Activated T-cell treated with anti-CD3 and anti-CD28 coated beads, Interleukin-2, amount 50 U/mL, for 72 hours (primary cell): ENCODE measurements at places on chromosomes 16 and 17. TPM values are rescaled to one million over a fixed set of nuclear protein-coding genes. Genes with fewer than 3 reads are reported as not detected.

Gene KRTAP4-1
- total RNA-seq = not detected

DNA sequence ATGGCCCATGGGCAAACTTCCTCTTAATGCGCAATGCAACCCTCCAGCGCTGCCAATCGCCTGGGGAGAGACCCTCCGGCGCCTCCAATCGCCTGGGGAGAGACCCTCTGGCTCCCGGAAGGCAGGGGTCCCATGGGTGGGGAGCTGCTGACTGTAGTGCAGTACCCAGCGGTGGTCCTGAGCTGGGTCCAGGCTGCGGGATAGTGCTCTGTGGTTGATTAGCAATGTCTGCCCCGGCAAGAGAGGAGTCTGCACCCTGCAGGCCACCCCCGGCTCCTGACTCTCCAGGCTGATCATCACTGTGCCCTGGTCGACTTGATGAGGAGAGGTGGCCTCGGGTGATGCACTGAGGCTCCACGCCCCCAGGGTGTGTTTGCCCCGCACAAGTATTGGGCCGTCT, 44.6 kb upstream of the ZNF469 start:
- no peak for DNase-seq

DNA sequence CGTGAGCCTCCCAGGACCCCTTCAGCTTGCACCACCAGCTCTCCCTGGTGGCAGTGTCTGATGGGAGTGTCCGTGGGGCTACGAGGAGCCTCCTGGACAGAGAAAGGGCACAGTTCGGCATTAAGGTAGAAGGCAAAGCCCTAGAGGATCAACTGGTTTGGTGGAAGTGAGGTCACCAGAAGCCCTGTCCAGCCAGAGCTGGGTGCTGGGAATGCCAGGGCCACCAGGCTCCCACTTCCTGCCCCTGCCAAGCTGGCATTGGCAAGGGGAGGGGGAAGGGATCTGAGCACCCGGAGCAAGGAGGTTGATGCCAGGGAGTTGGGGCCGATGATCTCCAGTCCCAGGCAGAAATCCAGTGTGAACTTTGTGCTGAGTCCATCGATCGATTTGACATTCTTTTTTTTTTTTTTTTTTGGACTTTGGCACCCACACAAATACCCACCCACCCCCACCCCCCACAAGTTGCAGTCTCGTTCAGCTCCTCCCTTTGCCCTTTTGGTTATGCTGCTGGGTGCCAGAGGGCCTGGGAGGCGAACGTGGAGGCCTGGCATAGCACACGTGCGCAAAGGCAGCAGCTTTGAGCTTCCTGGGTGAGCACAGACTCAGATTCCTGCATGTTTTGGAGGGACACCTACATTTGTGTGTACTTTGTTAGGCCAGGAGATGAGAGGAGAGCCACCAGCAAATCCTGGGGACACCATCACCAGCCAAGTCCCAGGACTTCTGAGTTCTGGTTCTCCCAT, 2.1 kb downstream of the NHERF1 start:
- no peak for DNase-seq

DNA sequence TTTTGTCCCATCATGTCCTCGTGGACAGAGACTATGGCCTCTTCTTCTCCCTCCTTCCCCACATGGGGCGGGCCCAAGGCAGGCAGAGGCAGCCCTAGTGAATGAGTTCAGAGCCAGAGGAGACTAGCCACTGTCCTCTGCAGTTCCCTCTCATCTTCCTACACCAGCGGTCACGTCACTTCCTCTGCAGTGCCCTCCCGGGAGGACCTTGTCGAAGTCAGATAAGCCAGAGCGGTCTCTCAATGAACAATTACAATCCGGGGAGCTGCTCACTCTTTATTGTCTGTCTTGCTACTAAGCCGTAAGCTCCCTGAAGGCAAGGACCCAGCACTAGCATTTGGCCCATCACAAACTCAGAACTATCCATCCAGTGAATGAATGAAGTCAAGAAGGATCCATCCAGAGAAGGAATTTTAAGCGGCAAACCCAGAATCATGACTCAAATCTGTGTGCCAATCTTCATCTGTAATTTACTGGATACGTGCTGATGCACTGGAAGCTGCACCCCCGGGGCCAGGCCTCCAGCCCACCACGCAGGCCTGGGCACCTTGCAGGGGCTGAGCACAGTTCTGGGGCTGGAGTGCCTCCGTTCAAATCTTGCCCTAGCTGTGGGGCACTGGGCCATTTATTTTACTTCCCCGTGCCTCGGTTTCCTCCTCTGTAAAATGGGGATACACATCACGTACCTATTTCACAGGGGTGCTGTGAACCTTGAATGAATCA, 18.1 kb downstream of the ZNF423 start:
- DNase-seq = no peak

GRCh38 chr16:27824006-27824405, 239.5 kb downstream of the GSG1L start:
- no peak for DNase-seq

Gene KCNJ2
- total RNA-seq = not detected

Gene ADGRG1
- 21.3 TPM for total RNA-seq
